Activated T-helper 1 cell treated with anti-CD3 and anti-CD28 coated beads, Interleukin-12 subunit alpha, Interleukin-12 subunit beta, Interleukin-2, Interleukin-4 antibody, amounts not matched to agents 30 ng/mL and 10 ng/mL and 1 ng/mL, durations not matched to agents 14 hours and 24 hours and 36 hours (primary cell): ENCODE measurements at places on chromosomes 4 and X.

GRCh38 chrX:118865231-118865630, 41.6 kb downstream of the ZCCHC12 start:
- no peak overlapping the region for H3K4me3 ChIP-seq
- H3K27ac ChIP-seq, result no peak overlapping the region
- H3K4me1 ChIP-seq, result no peaks in the 10 kb centered on the region
- no peaks in the 10 kb centered on the region for H3K27me3 ChIP-seq
- no peaks in the 10 kb centered on the region for H3K36me3 ChIP-seq

DNA sequence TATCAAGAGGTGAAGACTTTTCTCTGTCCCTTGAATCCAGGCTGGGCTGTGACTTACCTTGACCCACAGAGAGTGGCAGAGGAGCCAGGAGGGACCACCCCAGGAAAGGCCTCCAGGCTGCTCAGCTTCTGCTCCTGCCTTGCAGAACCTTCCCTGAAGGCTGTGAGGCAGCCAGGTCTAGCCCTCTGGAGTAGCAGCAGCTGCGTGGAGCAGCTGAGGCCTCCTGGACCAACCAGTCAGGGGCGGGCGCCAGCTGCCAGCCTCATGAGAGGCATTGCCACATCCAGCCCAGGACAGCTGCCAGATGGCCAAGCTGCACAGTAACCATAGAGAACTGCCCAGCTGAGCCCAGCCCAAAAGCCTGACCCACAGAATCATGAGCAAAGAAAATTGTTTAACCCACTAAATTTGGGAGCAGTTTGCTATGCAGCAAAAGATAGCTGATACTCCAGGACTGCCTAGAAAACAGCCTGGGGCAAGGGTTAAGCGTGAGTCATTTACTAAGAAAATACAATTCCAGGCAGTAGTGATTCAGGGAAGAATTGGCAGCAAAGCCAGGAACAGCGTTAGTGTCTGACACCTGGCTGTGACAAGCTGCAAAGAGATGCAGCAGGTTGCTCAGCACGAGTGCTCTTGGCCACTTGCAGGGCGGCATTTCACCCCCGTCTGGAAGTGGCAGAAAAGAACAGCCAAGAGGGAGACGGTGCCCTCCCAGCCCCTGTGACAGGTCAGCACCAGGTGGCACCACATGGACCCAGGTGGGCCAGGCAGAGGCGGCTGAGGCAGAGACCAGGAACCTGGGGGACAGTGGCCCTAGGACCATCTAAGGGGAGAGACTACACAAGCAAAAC, 14.7 kb upstream of the PDE6B start:
- no peak overlapping the region for H3K27ac ChIP-seq
- no peaks in the 10 kb centered on the region for H3K4me1 ChIP-seq
- no peak for DNase-seq
- no peaks in the 10 kb centered on the region for H3K27me3 ChIP-seq

GRCh38 chr4:180152831-180153230, 2090.4 kb upstream of the TENM3 start:
- H3K4me3 ChIP-seq, result no peak overlapping the region
- H3K36me3 ChIP-seq, result no peaks in the 10 kb centered on the region
- no peaks in the 10 kb centered on the region for H3K27me3 ChIP-seq
- no peak overlapping the region for H3K27ac ChIP-seq
- DNase-seq, result no peak
- no peaks in the 10 kb centered on the region for H3K4me1 ChIP-seq

DNA sequence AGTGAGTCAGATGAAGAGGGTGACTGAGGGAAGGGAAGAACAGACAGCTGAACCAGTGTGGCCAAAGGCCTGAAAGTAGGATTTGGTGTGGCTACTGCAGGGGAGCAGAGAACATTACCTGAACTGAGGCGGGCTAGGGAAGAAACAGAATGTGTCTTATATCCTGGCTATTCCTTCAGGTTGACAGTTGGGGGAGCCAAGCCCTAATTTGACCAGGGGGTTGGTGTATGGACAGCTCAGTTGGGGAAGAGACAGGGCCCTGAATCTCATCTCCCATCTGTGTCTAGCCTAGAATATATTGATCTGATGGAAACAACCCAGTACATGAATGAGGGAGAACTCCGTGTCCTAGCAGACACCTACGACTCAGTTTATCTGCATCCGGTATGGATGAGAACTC, 4.2 kb downstream of the HDAC6 start:
- peaks cover 5% of the 10 kb centered on the region for H3K4me1 ChIP-seq
- DNase-seq, result no peak
- H3K27ac ChIP-seq, result peak overlapping the region; percentile 55

DNA sequence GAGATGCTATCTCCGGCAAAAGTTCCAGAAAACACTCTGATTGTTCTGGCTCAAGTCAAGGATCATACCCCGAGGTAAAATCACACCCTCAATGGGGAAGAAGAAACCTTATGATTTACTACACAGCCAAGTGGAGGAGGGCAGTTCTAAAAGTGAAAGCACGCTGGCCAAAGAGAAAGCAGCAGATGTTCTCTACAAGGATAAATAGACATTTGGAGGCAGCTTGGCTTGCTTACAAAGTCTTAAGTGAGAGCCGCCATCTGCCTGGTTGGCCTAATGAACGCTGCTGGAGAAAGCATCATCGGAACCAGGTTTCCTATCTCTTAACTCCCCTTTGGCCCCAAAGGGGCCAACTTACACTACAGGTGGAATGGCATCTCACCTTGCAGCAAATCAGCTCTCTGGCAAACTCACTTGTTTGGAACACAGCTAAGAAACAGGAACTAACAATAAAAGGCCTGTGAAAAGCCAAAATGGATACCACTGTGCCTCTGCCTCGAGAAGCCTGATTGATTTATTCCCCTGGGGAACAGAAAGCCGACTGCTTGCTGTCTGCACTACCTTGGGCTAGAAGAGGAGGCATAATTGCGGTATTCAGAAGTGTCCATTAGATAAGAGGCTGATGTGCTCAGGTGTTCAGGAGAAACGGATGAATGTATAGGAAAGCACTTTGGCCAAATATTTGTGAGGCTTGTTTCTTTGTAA, 22.8 kb downstream of the FRAS1 start:
- peaks cover 8% of the 10 kb centered on the region for H3K27me3 ChIP-seq
- no peaks in the 10 kb centered on the region for H3K36me3 ChIP-seq
- no peak overlapping the region for H3K27ac ChIP-seq
- no peak overlapping the region for H3K4me3 ChIP-seq
